ENCODE measurements at places on chromosomes 3 and 15. TPM values are rescaled to one million over a fixed set of nuclear protein-coding genes. Genes with fewer than 3 reads are reported as not detected.
A peak's percentile ranks its signal among the peaks of the same experiment; 100 is the strongest.

GOLGA6B gene
- not detected for total RNA-seq

GOLGA8T gene
- total RNA-seq, result not detected

TMEM212 gene
- not detected for total RNA-seq

IMPG2 gene
- total RNA-seq, result 0.65 TPM

NR2E3 gene
- total RNA-seq, result 0.63 TPM

DNA sequence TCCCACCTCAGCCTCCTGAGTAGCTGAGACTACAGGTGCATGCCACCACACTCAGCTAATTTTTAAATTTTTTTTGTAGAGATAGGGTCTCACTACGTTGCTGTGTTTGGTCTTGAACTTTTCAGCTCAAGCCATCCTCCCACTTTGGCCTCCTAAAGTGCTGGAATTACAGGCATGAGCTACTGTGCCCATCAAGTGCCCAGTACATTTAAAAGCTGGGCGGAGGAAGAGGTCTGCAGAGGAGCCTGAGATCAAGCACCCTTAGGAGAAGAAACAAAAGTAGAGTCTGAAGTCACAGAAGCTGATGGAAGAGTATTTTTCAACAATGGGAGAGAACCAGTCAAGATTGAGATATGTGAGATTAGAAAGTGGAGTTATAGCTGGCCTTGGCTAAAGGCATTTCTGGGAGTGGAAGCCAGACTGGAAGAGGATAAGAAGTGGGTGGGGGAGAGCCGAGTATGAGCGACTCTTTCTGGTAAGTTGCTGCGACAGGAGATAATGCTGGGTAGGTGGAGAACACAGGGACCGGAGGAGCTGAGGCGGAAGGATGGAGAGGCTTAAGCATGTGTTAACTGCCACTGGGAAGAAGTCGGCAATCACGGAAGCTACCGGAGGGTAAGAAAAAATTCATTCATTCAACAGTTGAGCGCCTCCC, 782 bp upstream of the IREB2 start:
- no peak for DNase-seq

- no peak for DNase-seq
These were observed 40.7 kb downstream of the RAB27A start for GRCh38 chr15:55248895-55249294.

DNA sequence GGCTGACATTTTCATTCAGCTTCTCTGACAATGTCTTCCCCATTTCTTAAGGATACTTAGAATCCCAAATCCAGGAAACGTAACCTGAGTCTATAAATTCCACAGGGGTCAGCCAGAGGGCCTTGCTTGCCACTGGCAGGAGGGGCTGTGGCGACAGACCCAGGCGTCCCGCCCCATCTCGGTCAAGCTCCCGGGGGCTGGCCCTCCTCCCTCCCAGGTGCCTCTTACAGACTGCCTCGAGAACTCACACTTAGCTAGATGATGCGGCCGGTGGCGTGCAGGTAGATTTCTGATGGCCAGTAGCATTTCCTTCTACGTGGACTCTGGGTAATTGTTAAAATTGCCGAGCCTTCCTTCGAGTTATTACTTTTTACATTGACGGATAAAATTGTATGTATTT, 172.5 kb downstream of the NSMCE3 start:
- DNase-seq, result no peak

DNA sequence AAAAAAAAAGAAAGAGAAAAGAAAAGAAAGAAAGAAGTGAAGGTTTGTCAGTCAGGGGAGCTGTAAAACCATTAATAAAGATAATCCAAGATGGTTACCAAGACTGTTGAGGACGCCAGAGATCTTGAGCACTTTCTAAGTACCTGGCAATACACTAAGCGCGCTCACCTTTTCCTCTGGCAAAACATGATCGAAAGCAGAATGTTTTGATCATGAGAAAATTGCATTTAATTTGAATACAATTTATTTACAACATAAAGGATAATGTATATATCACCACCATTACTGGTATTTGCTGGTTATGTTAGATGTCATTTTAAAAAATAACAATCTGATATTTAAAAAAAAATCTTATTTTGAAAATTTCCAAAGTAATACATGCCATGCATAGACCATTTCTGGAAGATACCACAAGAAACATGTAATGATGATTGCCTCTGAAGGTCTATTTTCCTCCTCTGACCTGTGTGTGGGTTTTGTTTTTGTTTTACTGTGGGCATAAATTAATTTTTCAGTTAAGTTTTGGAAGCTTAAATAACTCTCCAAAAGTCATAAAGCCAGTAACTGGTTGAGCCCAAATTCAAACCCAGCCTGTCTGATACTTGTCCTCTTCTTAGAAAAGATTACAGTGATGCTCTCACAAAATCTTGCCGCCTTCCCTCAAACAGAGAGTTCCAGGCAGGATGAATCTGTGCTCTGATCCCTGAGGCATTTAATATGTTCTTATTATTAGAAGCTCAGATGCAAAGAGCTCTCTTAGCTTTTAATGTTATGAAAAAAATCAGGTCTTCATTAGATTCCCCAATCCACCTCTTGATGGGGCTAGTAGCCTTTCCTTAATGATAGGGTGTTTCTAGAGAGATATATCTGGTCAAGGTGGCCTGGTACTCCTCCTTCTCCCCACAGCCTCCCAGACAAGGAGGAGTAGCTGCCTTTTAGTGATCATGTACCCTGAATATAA, 2.0 kb downstream of the B2M start:
- DNase-seq, result peak; percentile 61

- no peak for DNase-seq
These were observed 33.6 kb downstream of the ZDHHC19 start for GRCh38 chr3:196177567-196177966.

GRCh38 chr15:70098153-70098460, 390 bp upstream of the TLE3 start:
- no peak for DNase-seq

GRCh38 chr3:62049033-62049432, 324.3 kb downstream of the FEZF2 start:
- DNase-seq, result no peak

GRCh38 chr15:68492855-68493254, 60.9 kb upstream of the ITGA11 start:
- peak; percentile 84 for DNase-seq

- DNase-seq, result no peak
These were observed 92.3 kb upstream of the TNIK start for GRCh38 chr3:171552531-171552930.

DNA sequence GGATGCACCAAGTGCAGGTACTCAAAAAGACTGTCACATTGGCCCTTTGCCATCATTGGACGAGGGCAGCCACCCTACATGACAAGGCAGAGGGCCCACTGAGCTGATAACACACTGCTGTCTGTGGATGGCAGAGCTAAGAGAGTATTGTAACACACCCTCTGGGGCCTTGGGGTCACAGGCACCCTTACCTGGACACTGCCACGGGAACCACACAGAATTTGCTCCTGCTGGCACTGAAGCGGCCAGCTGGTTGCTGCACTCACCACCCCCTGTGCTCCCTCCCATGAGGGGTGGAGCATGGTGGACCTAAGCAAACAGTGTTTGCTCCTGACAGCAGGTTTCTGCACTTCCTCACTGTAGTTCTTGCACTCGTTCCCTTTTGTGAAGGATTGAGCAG, 208.2 kb upstream of the SGO1 start:
- no peak for DNase-seq

GRCh38 chr3:172856795-172857742, 106.5 kb downstream of the ECT2 start:
- DNase-seq, result peak; percentile 87

DNA sequence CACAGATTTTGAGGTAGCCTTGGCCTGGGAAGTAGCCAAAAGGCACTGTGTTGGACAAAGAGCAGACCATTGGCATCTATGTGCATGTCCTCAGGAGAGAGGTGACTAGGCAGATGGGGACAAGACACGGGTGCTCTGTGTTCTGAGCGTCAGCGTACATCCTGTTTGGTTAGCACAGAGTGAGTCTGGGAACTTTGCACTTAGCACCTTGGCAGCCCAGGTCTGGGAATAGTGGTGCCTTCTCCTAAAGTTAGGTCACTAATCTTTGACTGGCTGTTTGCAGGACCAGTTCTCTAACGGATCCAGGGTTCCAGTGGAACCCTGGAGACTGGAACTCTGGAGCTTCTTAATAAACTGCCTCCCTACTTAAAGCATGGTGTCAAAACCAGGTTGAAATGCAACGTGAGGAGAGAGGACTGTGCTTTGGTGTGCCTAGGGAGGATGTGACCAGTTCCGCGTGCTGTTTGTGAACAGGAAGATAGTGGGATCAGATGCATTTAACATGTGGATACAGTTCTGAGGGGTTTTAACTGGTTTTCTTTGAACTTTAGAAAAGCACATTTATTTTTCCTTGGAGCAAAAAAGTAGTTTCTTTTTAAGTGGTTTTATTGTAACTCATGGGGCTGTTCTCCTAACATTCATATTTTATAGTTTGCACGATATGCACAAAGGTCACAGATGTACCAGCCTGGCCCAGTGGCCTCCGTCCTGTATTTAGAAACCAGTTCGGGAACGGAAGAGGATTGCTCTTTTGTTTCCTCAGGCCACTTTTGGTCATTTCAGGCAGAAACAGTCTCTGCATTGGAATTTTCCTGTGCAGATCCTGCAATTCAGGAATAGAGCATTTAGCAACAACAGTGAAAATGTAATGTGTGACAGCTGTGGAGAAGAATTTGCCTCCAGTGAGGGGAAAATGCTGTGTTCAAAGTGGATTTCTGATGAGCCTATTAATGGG, 48.8 kb downstream of the ABHD2 start:
- no peak for DNase-seq
